Right atrium auricular region (tissue), 2 donors: ENCODE measurements at places on chromosomes 2 and 18. TPM values are rescaled to one million over a fixed set of nuclear protein-coding genes. Genes with fewer than 3 reads are reported as not detected.

Gene NYAP2
- not detected for total RNA-seq

- DNase-seq: no peak
Observed at GRCh38 chr2:198498048-198498447, 693.7 kb downstream of the PLCL1 start.

GRCh38 chr2:105604938-105605337, 139.8 kb upstream of the NCK2 start:
- DNase-seq: no peak

Gene RNPEPL1
- 76.3 TPM for total RNA-seq

Gene ZEB2
- total RNA-seq: 76.1 TPM

Gene CIDEA
- 3.9 TPM for total RNA-seq

DNA sequence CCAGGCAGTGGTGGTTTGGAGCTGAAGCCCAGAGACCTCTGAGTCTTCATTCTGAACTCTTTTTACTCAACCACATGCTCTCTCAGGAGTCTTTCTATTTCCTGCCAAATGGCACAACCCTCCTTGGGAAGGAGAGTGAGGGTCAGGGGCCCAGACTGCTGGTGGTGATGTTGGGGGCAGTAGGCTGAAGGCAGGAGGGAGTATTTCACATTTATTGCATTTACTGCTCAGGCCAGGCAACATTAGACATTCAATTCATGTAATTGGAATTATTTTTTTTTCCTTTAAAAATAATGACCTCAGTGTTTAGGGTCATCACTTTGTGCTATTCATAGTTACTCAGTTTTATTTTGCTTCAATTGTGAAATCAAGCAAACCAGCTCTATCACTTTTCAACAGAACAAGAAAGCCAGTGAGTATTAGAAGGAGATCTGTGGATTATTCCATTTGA, 311.3 kb upstream of the NT5C1B start:
- DNase-seq: no peak

- DNase-seq: no peak
Observed at GRCh38 chr2:202171241-202171825, 67.1 kb downstream of the SUMO1 start.

Gene SAP130
- 7.4 TPM for total RNA-seq

DNA sequence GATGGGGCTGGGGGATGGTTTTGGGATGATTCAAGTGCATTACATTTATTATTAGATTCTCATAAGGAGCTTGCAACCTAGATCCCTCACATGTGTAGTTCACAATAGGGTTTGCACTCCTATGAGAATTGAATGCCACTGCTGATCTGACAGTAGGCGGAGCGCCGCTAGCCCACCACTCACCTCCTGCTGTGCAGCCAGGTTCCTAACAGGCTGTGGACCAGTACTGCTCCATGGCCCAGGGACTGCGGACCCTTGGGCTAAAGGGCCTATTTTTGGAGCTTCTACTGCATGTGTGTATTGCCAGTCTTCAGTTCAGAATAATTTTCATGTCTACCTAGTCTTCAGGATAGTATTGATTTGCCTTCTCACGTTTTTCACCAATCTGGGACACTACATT, 165.3 kb upstream of the TWIST2 start:
- DNase-seq: peak; percentile 26

- no peak for DNase-seq
Observed at GRCh38 chr18:63016270-63016669, 300.9 kb downstream of the PHLPP1 start.

- DNase-seq: no peak
Observed at GRCh38 chr2:17035010-17035409, 369.4 kb upstream of the CYRIA start.
